ENCODE measurements at places on chromosomes 16 and 17. TPM values are rescaled to one million over a fixed set of nuclear protein-coding genes. Genes with fewer than 3 reads are reported as not detected.

Gene TMC7
- 0.69 TPM for total RNA-seq

Gene C1QTNF8
- not detected for total RNA-seq

Gene MRC2
- total RNA-seq: 847 TPM

Gene TBC1D3C
- not detected for total RNA-seq

Gene HBQ1
- total RNA-seq: not detected

Gene KRT17
- total RNA-seq: 2.8 TPM

Gene GSG1L
- not detected for total RNA-seq

Gene UBE2O
- total RNA-seq: 46.2 TPM

Data from smooth muscle cell of the umbilical artery (primary cell).